Kasumi-1 (cell line): ENCODE measurements at places on chromosomes 5 and 9.

- DNase-seq: no peak
Observed at GRCh38 chr9:77680581-77680980, 32.5 kb upstream of the GNA14 start.

DNA sequence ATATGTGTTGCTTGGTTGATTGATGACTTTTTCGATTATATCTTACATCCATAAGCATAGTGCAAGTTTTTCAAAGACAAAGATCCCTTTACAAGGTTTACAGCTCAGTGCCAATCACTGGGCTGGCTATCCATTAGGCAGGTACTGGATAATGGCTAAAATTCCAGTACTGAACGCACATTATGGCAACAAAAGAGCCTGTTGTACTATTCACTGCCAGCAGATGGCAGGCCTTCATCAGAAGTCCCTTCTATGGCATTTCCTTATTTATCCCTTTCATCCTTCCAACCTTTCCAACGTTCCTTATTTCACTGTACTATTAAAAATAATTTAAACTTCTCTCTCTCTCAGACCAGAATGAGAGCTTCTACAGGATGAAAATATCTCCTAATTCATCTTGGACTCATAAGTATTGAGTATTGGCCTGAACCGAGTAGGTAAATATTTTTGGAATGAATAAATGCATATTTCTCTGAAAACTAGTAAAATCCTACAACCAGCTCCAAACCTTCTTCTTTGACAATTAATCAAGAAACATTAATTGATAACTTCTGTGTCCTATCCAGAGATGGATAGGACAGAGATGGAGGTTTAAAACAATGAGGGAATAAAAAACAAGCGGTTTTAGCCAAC is 6.7 kb upstream of the WNT8A start:
- peak; percentile 72 for DNase-seq

DNA sequence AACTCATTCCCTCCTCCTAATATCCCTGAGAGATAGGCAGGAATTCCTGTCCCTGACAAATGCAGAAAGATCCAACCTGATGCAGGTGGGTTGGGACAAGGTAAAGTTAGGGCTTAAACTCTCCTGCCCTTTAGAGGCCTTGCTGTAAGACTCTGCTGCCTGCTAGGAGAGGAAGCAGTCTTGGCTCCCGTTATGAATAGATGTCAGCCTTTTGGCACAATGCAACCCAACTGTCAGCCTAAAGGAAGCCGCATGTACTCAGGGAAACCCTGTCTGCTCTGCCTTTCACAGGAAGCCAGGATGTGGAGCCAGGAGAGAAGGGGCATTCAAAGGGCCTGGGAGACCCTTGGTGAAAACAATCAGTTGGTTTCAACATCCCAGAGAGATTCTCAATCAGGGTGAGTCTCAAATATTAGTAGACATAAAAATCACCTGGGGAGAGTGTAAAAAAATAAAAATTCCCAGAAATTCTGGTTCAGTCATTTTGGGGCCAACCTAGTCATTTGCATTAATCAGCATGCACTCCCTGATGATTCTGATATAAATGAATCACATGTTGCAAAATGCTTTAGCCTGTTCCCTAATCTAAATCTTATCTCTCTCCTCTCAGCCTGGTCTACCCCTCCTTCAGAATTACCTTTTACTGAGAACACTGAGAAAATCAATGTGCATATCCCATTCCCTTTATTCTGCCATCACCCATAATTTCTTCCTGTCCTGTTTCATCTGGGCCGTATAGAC is 136.2 kb upstream of the TRIM32 start:
- DNase-seq: peak; percentile 66

GRCh38 chr9:2154731-2155130 is 139.6 kb downstream of the SMARCA2 start:
- no peak for DNase-seq

DNA sequence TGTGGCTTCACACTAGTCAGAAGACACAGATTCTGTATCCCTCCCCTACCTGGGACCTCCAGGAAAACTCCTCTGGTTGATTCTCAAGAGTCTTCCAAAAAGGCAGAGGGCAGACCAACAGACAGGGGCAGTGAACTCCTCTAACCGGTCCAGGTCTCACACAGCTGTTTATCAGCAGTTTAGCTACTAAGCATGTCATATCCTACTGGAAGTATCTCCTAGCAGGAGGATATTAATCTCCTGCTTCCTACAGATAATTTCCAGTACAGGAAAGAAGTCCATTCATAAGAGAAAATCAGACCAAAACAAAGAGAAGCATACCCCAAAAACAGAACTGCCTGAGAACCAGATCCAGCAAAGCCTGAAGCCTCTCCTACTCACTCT is 64.3 kb downstream of the DTWD2 start:
- no peak for DNase-seq

GRCh38 chr5:69271376-69271775 is 36.7 kb downstream of the CDK7 start:
- DNase-seq: peak; percentile 34

- DNase-seq: no peak
Observed at GRCh38 chr9:121945849-121946248, 147.3 kb downstream of the TTLL11 start.

DNA sequence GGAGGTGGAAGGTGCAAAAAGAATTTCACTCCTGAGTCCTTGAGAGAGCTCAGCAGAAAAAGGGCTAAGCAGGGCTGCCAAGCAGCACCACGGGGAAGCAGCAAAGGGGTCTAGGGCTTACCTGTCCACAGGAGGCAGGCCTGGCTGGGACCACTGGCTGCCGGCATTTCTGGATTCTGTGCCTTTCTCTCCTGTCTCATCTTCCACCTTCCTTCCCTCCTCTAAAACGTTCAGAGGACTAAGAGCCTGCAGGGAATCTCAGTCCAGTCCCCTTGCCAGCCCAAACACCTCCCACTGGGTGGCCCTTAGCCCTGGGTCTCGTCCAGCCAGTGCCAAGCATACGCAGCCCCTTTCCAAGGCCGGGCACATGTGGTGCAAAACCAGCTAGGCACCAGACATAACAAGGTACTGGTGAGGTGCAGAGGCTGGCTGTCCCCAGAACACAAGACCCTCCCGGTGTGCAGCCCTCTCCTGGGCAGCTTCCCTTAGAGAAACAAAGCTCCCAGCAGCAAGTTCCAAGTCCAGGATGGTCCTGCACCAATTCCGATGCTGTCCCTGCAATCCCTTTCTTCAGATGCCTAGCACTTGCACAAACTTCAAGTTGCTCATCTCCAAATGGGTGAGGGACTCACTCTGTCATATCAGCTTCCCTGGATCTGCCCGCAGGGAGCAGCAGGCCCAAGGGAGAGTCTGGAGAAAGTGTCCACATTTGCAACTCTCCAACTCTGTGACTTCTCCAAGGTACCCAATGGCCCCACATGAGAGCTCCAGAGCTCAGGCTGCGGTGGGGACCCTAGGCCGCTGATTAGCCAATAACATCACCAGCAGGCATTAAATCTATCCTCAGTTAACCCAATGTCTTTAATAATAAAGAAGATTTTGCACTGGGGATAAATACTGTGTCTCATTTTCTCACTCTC is 126.3 kb downstream of the C5orf15 start:
- DNase-seq: no peak

GRCh38 chr5:159171274-159171673 is 38.1 kb downstream of the RNF145 start:
- no peak for DNase-seq

DNA sequence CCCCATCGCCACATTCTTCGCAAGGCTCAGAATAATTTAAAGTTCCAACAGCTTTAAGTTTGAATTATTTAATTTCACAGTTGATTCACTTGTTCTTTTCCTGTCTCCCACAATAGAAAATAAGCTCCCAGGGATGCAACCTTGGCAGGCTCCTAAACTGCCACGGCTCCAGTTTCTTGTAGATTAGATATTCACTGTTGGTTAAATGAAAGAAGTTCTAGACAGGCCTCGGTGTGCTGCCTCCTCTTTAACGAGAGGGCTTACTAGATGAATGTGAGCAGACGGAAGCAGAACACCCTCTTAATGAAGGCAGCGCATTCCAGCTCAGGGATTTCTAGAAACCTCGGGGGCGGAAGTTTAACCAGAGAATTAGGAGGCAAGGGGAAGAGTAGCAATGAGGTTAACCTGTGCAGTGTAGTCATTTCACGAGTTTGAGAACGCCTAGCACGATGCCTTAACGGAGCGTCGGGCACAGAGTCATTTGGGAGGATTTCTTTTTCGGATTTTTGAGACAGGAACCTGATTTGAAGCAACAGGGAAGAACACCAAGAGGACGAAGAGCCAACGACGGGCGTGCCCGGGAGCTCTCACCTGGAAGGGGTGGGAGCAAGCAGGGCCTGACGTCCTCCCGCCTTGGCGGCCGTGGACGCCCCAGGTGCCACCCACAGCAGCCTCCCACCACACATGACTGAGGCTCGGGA is 637 bp upstream of the SMC5 start:
- DNase-seq: peak; percentile 55

DNA sequence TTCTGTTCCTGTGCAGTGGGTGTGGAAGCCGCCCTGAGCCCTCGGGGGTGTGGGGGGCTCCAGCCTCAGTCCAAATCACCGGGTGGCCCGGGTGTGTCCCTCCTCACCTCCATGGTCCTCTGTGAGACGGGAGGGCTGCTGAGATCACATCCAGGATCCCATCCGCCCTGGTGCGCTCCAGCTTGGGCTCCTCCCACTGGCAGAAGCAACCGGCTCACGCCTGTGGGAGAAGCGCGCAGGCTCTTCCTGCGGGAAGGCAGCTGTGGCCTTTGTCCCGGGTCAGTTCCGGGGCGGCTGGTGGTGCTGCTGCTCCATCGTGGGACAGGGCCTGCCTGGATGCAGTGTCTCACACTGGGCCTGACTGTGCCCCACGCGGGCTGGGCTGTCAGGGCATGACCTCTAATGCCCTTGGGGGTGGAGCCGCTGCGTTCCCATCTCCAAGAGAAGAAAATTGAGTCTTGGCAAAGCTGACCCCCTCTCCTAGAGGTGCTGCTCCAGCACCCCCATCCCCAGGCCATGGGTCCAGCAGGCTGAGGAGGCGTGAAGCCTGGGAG is 18.5 kb downstream of the OLFM1 start:
- no peak for DNase-seq

DNA sequence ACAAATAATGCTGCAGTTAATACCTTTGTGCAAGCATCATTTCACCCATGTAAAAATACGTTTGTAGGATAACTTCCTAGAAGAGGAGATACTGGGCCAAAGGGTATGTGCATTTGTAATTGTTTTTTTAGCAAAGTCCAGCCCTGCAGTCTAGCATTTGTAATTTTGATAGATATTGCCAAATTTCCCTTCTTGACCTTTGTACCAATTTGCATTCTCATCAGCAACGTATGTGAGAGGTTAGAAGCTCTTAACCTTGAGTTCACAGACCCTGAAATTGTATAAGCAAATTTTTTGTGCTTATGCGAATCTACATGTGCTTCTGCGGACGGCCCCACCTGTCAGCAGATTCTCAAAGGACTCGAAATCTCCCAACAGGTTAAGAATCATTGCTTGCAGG is 18.6 kb upstream of the TOMM5 start:
- no peak for DNase-seq

DNA sequence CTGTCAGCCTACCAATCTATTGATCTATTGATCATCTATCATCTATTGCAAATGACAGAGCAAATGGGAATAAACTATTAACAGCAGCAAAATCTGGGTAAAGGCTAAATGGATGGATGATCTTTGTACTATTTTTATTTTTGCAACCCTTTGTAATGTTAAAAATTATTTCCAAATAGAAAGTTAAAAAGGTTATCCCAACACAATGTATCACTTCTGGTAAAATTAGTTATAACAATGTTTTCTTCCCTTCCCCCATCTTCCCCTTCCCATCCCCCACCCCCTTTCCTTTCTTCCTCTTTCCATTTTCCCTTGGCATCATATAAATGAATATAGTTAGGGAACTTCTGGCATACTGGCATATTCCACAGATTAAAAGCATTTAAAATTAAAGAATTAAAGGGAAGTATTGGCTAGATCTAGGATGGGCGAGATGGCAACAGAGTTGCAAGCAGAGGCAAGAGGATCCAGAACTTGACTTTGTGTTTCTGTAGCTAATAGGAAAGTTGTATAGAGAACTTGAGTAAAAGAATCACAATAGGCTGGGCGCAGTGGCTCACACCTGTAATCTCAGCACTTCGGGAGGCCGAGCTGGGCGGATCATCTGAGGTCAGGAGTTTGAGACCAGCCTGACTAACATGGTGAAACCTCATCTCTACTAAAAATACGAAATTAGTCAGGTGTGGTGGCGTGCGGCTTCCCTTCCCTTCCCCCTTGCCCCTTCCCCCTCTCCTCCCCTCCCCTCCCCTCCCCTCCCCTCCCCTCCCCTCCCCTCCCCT is 66.6 kb upstream of the TAF11L2 start:
- no peak for DNase-seq

DNA sequence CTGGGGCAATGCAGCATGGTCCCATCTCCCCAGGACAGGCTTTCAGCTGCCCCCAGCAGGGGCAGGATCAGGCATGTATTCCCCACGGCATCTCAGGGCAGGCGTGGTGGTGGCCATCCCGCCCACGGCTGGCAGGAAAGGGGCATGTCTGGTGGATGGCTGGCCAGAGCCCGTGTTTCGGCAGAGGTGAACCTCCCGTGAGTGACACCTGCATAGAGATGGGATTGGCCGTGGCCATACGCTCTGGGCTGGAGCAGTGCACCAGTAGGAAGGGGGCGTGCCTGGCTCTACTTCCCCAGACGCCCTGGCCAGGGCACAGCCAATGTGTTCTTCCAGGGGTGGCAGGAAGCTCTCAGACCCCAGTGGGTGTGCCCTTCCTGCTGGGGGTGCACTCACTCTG is 139.1 kb downstream of the ZNF354C start:
- no peak for DNase-seq

DNA sequence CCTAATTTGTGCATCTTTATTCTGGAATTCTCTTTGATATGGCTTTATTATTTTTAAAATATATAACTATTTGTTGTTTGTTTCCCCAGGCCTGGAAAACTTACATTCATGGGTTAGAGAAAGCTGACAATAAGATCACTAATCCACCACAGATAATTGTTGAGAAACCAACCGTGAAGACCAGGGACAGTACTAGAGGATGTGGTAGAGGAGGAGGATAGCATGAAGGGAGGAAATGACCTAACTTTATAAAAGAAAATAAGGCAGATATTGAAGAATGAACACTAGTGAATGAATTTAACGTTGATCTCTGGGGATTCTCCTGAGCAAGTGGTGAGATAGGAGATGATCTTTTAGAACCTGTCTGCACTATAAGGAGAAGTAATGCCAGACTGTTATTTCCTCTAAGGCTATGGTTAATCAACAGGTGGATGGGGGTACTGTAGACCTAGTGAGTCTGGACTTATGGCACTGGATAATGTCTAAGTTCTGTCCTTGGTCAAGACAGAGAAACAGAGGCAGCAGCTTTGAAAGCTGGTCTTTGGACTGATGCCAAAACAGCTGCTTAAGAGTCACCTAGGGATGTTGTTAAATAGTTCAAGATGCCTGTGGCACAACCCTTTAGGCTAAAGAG is 52.4 kb downstream of the NREP start:
- DNase-seq: peak; percentile 28

- peak; percentile 51 for DNase-seq
Observed at GRCh38 chr5:6745706-6746222, 32.5 kb downstream of the TENT4A start.
